ENCODE measurements at places on chromosomes 11 and 22. TPM values are rescaled to one million over a fixed set of nuclear protein-coding genes. Genes with fewer than 3 reads are reported as not detected.

Gene TESMIN
- 7.3 TPM for total RNA-seq

Gene MEI1
- total RNA-seq = 28.4 TPM

Gene KCNQ1OT1
- total RNA-seq = 0.20 TPM

DNA sequence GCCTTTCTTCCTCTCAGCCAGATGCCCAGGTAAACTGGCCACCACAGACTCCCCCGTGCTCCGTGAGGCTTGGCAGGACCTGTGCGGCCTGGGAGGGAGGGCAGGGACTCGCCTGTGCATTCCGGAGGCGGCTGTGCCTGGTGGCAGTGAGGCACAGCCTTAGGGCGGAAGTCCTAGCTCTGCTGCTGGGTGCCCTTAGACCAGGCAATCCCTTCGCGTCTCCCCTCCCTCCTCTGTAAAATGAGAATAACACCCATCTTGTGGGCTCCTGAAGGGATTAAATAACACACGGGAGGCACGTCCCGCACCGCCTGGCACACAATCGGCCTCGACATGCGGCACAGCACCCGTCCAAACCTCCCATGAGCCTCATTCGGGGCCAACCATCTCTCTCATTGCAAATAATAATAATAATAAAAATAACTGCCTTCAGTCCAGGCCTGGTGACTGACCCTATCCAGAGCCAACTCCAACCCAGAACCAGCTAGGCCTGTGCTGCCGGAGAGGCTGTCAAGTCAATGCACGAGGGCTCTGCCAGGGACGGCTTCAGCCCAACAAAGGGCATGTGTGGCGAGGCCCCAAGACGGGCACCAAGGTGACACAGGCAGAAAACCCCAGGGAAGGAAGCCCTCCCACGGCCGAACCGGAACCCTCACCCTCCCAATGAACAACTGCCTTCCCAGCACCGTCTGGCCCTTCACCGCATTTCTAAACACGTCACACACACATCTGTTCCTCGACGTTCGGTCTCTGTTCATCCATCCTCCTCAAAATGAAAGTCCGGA, 8.2 kb downstream of the LTO1 start:
- no peak overlapping the region for H3K4me3 ChIP-seq
- peaks cover 4% of the 10 kb centered on the region for H3K4me1 ChIP-seq
- peaks cover 22% of the 10 kb centered on the region for H3K36me3 ChIP-seq
- H3K27me3 ChIP-seq = no peaks in the 10 kb centered on the region
- H3K27ac ChIP-seq = no peak overlapping the region

DNA sequence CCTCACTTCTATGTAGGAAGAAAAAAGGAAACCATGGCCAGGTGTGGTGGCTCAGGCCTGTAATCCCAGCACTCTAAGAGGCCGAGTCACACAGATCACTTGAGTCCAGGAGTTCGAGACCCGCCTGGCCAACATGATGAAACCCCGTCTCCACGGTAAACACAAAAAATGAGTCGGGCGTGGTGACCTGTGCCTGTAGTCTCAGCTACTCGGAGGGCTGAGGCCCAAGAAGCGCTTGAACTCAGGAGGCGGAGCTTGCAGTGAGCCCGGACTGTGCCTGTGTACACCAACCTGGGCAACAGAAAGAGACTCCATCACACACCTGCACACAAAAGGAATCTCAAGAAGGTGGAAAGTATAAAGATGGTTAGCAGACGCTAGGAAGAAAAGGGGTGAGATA, 17.7 kb downstream of the DEFB131B start:
- no peaks in the 10 kb centered on the region for H3K4me1 ChIP-seq
- H3K27me3 ChIP-seq = no peaks in the 10 kb centered on the region
- DNase-seq = no peak
- peaks cover 29% of the 10 kb centered on the region for H3K36me3 ChIP-seq

All from activated naive CD4-positive, alpha-beta T cell treated with anti-CD3 and anti-CD28 coated beads for 36 hours (primary cell).